ENCODE measurements at places on chromosomes 1 and 21. TPM values are rescaled to one million over a fixed set of nuclear protein-coding genes. Genes with fewer than 3 reads are reported as not detected.

- DNase-seq, result no peak
Measured at GRCh38 chr1:229848752-229849677, 218.0 kb upstream of the GALNT2 start.

DPH5 gene
- total RNA-seq, result 22.2 TPM

CRYAA gene
- not detected for total RNA-seq

PIGR gene
- 0.99 TPM for total RNA-seq

- DNase-seq, result no peak
Measured at GRCh38 chr1:61277121-61277690, 194.8 kb downstream of the NFIA start.

GRCh38 chr1:35876988-35877387 lies 6.0 kb upstream of the AGO1 start:
- DNase-seq, result no peak

HRNR gene
- total RNA-seq, result 0.18 TPM

DNA sequence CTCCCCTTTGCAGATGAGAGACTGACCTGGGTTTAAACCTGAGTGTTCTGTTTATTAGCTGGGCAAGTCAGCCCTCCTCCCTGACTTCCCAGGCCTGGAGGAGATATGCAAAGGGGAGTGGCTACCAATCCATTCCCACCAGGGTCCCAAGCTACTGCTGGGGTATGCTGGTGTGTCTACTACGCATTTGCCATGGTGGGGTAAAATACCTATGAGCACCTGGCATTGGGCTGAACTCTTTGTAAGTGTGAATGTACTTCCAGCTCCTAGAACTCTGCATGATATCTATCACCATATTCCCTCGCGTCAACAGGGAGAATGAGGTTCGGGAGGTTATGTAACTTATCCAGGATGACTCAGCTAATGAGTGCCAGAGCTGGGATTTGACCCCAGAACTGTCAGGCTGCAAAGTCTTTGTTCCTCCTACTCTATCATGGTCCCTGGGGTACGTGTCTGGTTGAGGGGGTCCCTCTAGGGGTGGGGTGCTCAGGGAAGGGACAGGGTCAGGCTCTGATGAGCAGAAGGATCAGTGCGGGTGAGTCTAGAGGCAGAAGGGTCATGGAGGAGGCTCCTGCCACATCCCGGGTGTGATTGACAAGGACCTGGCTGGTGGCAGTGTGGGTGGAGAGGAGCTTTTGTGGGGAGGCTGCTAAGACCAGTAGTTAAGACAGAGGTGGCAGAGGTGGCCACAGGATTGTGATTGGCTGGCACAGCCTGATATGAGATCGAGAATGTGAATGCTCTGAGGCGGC lies 16.7 kb downstream of the AMPD2 start:
- DNase-seq, result no peak

- no peak for DNase-seq
Measured at GRCh38 chr1:87091425-87091824, 177.0 kb downstream of the HS2ST1 start.

CHRM3 gene
- total RNA-seq, result 3.6 TPM

OR2L3 gene
- not detected for total RNA-seq

NBPF6 gene
- total RNA-seq, result not detected

GRCh38 chr1:28582248-28582615 lies 9.8 kb upstream of the RAB42 start:
- no peak for DNase-seq

DNA sequence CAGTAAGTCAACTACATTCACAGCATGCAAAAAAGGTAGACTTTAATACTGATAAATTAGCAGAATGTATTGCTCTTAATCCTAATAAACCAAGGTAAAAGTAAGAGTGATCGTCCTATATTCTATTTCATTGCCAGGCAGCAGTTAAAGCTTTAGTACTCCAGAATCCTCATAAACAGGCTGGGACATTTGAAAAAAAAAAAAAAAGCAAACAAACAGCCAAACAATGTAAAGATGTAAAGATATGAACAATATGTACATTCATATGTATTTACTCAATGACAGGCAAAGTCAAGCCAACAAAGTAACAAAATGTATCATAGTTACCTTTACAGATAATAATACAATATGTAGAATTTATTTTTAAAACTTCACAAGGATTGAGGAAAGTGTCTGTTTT lies 383.6 kb downstream of the COL11A1 start:
- no peak for DNase-seq

GRCh38 chr1:2412773-2413494 lies 570 bp upstream of the PEX10 start:
- no peak for DNase-seq

OR2T27 gene
- not detected for total RNA-seq

DNA sequence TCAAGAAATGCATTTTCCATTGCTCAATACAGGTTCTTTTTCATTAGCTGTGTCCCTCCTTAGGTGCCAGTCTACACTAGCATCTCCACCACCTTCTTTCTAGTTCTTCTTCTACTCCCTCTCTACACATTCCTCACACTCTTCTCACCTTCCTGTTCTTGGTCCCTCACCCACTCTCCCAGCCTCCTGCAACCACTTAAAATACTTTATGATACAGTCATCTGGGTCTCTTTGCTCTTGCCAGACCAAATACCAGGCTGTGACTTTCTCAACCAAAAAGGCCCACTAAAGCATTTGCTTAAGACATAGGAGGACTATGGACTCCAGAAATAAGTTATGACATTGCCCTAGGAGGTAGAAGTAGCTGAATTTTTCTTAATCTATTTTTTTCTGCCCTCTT lies 35.1 kb downstream of the PIGM start:
- DNase-seq, result no peak

DNA sequence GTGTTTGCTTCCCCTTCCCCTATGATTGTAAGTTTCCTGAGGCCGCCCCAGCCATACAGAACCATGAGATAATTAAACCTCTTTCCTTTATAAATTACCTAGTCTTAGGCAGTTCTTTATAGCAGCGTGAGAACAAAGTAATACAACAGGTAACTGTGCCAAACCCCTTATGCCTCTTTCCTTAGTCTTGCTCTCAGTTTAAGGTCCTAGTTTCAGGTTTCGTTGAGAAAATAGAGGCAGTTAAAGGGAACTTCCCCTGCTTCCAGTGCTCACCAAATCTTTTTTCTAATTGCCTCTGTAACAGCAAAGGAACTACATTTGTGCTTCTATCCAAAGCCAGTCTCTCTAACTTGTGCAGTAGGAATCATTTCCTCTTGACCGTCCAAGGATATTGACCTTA lies 164.8 kb downstream of the PATJ start:
- no peak for DNase-seq

DNA sequence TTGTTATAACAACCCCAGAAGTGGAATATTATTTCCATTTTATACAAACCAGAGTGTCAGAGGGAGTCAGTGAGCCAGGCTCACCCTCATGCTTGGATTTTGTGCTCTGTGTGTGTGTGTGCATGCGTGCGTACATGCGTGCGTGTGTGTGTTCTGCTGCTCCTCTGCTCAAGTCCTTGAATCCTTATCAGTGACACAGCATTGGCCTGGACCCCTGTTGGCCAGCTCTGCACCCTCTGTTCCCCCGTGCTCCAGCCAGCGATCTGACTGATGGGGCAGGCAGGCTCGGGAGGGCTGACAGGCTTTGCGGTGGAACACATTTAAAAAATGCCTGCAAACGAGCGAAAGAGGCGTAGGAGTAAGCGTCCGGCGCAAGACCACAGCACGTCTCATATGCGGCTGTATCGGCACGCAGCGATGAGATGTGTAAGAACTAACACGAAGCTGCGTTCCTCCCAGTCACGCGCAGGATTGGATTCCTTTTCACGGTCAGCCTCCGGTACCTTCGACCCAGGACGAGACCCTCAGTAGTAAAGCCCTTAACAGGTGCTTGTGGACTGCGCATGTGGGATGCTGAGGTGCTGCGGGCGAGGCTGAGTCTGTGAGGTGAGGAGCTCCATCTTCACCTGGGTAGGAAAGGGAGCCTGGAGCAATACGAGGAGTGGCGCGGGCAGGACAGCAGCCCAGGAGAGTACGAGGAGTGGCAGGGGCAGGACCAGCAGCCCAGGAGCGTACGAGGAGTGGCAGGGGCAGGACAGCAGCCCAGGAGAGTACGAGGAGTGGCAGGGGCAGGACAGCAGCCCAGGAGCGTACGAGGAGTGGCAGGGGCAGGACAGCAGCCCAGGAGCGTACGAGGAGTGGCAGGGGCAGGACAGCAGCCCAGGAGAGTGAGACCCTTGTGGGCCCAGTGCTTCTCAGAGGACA lies 130.9 kb downstream of the GALNT2 start:
- DNase-seq, result no peak

All from esophagus squamous epithelium (tissue), 5 donors.